ENCODE measurements at places on chromosomes 5 and 9.
A peak's percentile ranks its signal among the peaks of the same experiment; 100 is the strongest.

DNA sequence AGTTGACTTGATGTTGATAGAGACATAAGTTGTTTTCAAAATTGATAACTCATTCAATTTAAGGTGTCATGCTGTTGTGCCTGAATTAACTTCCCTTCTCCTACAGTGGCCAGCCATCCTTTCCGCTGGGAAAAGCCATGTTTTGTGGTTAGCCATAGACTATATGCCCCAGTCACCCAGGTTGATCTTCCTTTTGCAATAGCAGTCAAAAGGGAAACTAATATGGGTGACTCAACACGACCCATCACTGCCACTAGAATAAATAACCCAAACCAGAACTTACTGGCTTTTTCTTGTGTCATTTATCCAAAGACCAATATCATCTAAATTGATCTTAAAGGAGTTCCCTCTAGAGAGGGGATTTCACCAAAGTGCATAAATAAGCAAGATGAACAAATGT is 87.4 kb downstream of the PTCD2 start:
- DNase-seq, result peak; percentile 59

DNA sequence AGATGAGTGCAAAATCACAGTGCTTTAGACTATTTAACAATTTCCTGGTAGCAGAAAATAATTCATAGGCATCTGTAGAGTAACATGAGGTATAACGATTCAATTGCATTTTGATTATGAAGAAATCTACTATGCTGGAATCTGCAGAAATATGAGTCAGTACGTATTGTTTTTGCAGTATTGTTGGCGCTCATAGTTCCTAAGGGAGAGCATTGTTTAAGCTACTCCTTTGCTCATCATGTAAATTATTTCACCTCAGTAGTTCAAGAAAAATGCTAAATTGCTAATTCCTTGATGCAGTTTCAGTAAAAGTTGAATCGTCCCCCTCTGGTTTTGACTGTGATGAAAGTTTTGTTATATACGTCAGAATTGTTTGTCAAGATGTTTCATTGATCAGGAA is 458.4 kb downstream of the HINT1 start:
- DNase-seq, result peak; percentile 36

DNA sequence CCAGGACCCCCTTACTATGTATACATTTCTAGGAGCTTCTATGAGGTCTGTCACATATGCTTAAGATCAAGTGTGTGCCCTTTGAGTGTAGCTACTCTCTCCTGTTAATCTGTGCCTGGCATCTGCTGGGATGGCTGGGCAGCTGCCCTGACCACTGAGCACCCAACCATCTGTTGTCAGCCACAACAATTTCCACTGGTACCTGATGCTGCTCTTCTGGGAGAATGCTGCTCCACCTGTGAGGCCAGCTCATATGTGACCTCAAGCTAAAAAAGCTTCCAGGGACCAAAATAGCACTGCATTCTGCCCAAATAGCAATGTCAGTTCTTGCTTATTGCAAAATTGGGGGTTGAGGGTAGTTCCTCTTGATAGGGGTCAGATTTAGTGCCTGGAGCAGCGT is 595.6 kb downstream of the RAB3C start:
- DNase-seq, result no peak

DNA sequence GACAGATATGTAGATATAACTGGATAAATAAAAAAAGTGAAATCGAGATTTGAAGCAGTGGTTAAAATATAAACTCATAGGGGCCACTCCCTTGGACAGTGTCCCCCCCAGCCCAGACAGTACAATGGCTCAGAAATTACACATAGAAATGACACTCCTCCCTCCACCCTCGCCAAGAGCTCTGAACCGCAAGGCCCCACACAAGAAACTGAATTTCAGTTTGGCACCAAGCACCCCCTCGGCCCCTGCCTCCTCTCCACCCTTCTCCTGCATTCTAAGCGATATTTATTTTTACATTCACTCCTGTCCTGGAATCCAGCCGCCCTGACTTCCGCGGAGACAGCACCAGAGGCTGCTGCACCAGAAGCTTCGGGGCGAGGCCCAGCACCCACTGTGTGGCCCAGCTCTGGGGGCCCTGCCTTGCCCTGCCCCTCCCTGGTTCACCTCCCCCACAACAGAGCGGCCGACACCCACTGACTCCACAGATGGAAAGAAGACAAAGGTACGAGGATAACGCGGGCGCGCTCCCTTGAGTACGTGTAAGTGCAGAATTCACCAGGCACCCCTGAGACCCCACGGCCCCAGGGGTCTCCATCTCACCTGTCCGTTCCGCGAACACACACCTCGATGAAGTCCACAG is 11.0 kb downstream of the STC2 start:
- DNase-seq, result peak; percentile 27

GRCh38 chr5:169801781-169802180 is 164.7 kb downstream of the DOCK2 start:
- no peak for DNase-seq

- peak; percentile 54 for DNase-seq
Observed at GRCh38 chr9:69175486-69175885, 1.4 kb downstream of the TJP2 start.

GRCh38 chr5:141050622-141051520 is at the start of gene PCDHB1:
Gene PCDHB1, plus strand, starts transcription at chr5:141051374. Its CDS starts 97 bp downstream, at chr5:141051471.
- DNase-seq, result no peak
